ENCODE measurements at places on chromosomes 3 and 15.

DNA sequence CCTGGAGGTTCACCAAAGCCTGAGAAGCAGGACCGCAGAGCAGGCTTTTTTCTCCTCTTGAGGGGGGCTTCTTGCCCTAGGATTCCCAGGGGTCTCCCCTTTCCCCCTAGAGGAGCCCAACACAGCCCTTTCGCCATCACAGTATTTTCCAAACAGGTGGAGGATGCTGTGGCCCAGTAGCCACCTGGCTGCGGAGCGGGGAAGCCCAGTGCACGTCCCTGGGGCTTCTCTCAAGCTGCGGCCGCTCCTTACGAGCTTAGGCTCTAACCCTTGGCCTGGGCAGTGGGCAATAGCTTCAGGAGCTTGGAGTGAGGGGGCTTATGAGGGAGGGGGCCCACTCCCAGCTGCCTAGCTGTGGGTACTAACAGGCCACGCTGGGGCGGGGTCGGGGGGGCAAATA is 11.6 kb upstream of the DLL4 start:
- DNase-seq, result no peak

GRCh38 chr15:69105451-69105985 is 54.9 kb upstream of the GLCE start:
- DNase-seq, result no peak

DNA sequence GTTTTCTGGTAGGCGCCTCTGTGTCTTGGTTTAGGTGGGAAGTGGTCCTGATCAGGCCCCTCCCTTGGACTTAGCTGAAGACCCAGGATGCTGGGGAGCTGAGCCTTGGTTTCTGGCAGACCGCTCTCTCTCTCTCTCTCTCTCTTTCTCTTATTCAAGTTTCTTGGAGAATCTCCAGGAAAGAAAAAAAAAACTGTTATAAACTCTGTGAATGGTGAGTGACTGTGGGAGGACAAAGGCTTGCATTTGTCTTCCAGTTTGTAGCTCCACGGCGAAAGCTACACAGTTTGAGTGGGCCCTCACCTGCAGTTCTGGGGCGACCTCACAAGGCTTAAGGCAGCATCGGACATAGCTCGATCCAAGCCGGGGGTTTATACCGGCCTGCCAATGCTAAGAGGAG is 7.5 kb downstream of the DET1 start:
- DNase-seq, result no peak

- DNase-seq, result no peak
These were observed 7.3 kb upstream of the SEMA3F start for GRCh38 chr3:50147861-50148260.

DNA sequence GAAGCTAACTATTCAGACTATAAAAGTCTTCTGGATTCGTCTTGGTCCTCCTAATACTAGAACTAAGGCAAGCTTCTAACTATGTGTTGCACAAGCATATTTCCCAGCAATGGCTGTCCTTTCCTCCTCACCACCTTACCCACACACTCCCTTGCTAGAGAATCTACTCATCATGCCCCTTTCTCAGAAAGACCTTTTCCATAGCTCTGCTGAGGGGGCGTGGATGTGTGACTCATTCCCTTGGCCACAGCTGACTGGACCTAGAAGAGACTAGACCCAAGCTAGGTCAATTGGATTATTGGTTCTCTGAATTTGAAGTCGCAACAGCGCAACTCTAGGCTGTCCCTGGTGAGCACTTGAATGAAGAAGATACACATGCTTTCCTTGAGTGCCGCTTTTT is 47.1 kb downstream of the ERC2 start:
- no peak for DNase-seq

DNA sequence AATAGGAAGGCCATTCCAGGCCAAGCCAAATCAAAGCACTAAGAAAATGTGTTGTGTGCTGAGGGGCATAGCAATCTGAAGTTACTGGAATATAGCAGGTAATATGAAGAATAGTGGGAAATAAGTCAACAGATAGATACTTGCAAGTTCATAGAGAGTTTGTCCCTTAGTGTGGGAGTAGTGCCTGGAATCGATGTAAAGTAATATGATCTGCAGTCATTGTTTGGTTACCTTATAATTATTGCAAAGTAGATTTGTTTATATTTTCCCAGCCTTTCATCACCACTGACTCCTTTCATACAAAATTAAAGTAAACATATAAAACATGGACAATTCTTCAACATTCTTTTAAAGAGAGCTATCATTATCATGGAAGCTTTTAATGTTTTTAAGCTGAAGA is 420.9 kb upstream of the NECTIN3 start:
- DNase-seq, result no peak

- no peak for DNase-seq
These were observed 45.2 kb upstream of the POLG start for GRCh38 chr15:89379818-89380217.

- DNase-seq, result no peak
These were observed 19.5 kb downstream of the FAM43A start for GRCh38 chr3:194705227-194705626.

- DNase-seq, result no peak
These were observed 45.4 kb upstream of the UBE2E1 start for GRCh38 chr3:23760325-23760724.

GRCh38 chr3:151219056-151219455 is 16.0 kb upstream of the GPR171 start:
- DNase-seq, result peak; percentile 4

DNA sequence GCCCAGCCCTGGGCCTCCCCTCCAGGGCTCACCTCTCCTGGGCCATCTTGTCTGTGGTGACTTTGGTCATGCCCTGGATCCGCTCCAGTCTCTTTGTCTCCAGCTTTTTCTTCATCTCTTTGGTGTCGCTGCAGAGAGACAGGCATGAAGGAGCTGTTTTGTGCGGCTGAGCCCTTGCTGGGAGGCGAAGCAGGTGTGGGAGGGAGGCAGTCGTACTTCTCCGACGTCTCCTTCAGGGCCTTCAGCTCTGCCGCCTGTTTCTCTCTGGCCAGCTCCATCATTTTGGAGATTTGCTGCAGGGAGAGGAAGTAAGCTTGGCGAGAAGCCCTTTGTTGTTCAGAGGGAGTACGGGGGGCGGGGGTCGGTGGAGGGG is 7.7 kb upstream of the ANKRD63 start:
- no peak for DNase-seq

DNA sequence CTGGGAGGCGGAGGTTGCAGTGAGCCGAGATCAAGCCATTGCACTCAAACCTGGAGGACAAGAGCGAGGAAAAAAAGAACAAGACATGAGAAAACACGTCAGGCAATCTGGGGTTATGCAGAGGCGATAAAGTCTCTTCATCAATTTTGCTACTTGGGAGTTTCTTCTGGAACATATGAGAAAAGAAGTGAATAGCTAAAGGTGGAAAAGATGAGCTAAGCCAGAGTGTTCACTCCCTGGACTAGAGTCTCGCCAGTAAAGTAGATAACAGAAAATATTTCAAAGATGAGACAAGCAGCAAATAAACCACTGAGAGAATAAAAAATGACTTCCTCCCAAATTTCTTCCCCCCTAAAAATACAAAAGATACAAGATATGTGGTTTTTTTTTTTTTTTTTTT is 188.4 kb upstream of the HES1 start:
- no peak for DNase-seq

GRCh38 chr3:129529436-129530210 is 1.2 kb downstream of the RHO start:
- DNase-seq, result no peak

- DNase-seq, result no peak
These were observed 31.8 kb downstream of the GPR171 start for GRCh38 chr3:151171145-151171757.

DNA sequence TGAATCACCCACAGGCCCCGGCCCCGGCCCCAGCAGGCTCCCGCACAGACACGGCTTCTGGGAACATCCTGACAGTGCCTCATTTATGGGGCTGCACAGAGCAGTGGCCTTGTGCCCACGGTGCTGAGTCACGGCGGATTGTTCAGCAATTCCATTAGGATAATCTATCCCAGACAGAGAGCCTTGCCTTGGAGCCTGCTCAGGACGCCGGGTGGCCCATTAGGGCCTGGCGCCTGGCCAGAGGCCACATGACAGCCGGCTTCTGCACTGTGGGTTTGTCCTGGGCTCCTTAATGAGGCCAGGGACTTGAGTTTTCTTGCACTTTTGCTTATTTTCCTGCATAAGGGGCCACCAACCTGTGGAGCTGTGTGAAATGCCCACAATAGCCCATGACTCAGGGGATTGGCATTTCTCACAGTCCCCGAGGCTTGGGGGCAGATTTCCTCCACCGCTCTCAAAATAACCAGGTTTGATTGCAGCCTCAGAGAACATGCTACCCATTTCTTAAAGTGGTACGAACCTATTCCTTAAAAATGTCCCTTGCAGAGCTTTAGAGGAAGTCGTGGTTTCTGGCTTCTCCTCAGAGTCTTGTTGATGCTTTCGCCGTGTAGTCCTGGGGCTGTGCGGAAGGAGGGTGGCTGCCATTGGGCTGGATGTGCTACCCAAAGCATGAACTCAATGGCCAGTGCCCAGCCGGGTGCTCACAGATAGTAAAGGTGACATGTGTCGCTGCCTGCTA is 19.0 kb downstream of the SYNM start:
- peak; percentile 74 for DNase-seq

GRCh38 chr3:170240671-170241070 is 18.4 kb downstream of the PRKCI start:
- no peak for DNase-seq

GRCh38 chr3:159884661-159885402 is 103.8 kb upstream of the IL12A start:
- DNase-seq, result no peak

DNA sequence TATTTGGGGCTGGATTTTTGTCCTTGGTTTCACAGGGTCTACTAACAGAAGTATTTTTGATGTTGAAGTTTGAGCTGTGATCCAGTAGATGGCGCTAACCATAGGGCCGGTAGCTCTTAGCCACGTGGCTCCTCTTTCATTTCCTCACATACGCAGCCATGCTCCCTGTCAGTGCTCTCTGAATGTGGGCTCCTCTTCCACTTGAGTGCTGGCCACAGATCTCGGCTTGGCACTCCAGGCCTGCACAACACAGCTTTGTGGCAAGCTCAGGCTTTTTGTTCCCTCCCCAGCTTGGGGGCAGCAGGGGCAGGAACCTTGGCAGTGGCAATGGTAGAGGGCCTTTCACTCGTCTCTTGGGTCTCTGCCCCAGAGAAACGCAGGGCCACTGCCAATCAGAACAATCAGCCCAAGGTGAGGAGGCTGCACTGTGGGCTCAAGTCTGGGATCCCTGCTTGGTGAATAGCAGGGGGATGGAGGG is 18.6 kb upstream of the DNAAF4 start:
- peak; percentile 23 for DNase-seq

GRCh38 chr15:85008474-85009260 is 27.0 kb downstream of the PDE8A start:
- no peak for DNase-seq

DNA sequence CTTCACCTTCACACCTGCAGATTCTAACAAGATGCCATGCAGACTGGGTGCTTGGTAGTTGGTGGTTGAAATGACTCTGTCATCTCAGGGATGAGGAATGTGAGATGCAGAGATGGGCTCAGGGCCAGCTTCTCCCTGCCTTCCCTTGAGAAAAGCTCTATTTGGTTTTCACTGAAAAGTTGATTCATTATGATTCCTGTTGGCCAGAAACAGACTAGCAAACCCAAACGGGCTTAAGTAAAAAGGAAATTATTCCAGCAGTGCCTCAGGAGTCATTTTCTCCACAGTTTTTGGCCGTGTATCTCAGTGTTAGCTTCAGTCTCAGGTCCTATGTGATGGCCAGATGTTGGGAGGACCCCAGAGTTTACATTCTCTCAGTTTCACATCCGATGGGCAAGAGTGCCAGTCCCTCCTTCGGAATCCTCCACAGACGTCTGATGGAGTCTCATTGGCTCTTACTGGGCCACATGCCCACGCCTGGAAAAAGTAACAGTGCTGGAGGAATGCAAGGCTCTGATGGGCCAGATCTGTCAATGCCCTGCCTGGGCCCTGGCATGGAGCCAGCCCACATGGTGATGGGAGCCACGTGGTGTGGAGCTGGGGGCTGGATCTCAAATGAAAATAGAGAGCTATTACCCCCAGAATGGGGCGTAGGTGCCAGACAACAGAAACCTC is 22.3 kb upstream of the SACM1L start:
- DNase-seq, result no peak

DNA sequence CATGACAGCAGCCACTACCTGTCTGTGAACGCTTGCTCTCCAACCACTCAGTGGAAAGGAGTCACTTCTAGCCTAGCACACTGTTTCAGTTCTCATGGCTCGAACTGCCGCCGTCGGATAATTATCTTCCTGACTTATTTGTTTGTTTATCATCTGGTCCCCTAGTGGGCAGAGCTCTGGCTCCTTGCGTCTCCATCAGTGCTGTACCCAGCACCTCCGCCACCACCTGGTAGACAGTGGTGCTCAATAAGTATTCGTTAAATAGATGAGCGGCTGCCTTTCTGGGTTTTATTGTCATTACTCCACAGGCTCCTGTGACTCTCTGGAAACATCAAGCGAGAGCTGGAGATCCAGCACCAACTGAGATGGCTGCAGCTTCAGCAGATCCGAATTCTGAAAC is 297.5 kb downstream of the NTRK3 start:
- DNase-seq, result no peak

DNA sequence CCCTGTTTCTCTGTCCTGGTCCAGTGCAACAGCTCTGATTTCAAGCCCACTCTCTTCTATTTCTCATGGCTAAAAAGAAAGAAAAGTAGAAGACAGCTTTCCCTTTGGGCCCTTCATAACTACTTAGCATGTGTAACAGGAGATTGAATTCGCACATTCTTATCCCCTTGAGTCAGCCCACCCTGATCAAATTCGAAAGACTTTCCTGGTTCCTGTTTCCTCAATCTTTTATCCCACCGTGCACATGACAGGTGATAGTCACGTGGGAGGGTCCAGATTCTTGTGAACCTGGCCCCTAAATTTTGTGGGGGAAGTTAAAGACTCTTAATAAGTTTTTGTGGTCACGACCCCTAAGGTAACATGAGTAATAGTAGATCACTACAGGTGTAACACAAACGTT is 4.7 kb upstream of the CCDC54 start:
- DNase-seq, result no peak

DNA sequence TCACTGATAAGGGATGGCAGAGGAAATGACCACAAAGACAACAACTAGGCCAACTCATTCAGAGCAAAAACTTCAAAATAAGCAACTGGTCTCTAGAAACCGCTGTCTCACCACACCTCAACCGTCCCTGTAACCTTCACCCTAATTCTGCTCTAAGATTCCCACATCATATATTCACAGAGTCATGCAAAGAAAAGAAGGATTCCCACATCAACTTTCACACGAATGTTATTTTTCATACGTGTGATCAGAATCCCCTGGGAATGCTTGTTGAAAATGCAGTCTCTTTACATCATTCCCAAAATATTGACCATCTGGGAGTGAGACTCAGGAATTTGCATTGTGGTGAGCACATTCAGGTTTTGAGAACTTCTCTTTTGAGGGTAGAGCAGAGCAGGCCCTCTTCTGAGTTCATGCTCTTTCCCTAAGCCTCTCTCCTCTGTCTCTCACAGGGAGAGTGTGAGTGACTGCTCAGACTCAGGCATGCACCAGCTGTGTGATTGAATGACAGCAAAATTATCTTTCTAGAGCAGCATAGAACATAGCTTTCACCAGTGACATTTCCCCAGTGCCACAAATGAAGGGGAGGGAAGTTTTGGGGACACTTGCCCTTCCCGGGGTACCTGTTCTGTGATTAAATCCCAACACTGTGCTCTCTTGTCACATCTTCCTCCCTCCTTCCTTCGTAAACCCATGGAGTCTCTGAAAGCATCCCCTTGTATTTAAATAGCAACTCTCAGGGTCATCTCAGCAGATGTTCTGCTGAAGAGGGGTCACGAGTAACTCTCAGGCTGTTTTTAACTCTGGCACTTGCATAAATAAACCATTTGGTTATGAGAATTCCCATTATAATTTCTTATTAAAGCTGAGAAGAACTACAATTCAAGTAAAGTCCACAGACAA is 170.9 kb downstream of the PLCL2 start:
- DNase-seq, result no peak

GRCh38 chr3:188978421-188979171 is 193.2 kb upstream of the TPRG1 start:
- DNase-seq, result no peak

Data from amniotic stem cell (primary cell).